ENCODE measurements at places on chromosomes 16 and 17.

DNA sequence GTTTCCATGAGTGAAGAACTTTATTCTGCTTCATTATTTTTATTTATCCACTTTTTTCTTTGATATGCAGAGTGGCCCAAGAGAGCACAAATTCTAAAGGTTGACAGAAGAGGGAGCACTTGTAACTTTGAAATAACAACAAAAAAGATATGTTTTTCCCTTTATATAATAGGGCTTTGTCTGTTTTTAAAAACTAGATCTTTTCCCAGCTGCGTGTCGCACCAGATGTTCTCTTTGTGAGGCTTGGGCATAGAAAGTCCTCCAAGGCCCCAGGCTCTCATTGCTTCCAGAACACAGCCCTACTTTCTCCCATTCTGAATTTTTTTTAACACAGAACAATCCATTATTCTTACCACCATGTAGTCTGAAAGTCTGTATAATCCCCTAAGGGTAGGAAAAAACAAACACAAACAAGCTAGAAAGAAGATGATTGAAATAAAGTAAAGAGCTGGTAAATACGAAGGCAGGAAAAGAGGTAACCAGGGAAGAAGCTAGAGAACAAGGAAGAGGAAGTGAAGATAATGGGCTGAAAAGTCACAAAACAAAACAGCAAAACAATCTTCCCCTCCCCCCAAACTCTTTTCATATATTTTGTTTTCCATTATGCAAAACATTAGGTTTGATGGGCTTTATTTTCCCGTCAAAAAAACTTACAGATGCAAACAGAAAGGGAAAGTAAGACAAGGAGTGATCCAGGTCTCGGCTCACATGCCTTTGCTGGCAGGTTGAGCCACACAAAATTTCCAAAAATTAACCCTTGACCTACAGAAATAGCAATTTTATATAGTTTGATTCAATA lies 160.4 kb downstream of the ABCA8 start:
- no peak for DNase-seq

DNA sequence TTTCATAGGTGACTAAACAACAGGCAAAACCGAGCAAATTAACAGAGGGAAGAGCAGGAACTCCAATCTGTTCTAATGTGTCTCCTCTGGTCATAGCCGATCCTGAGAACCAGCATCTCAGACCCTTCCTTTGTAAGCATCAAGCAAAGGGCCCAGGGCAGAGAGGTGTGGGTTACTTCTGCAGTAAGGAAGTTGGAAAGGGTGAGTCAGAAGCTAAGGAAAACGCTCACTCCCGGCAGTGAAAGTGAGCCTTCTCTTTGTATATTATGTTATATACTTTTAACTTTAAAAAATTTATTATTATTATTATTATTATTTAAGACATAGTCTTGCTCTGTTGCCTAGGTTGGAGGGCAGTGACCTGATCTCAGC lies 77.7 kb downstream of the MRM3 start:
- DNase-seq: no peak

DNA sequence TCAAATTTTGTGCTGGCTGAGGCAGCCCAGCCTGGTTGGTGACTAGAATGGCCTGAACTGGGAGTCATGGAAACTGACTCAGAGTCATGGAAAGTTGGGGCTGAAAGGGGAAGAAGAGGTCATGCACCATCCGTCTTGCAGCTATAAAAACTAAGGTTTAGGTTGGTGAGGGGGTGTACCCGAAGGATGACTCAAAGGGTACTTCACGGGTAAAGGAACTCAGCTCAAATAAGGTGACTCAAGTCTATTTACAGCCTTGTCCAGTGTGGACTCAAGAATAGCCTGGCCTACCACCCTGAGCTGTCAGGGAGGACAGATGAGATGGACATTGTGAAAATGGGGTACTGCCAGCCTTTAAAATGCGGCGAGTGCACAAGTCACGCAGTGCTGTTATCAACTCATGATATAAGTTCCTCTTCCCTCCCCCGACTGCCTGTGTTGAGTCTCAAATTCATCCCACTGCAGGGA lies 18.6 kb downstream of the CD300LB start:
- DNase-seq: peak; percentile 34

GRCh38 chr17:1454541-1454940 lies 1.5 kb downstream of the CRK start:
- no peak for DNase-seq

GRCh38 chr16:56950881-56951771 lies 10.6 kb upstream of the CETP start:
- peak; percentile 55 for DNase-seq

DNA sequence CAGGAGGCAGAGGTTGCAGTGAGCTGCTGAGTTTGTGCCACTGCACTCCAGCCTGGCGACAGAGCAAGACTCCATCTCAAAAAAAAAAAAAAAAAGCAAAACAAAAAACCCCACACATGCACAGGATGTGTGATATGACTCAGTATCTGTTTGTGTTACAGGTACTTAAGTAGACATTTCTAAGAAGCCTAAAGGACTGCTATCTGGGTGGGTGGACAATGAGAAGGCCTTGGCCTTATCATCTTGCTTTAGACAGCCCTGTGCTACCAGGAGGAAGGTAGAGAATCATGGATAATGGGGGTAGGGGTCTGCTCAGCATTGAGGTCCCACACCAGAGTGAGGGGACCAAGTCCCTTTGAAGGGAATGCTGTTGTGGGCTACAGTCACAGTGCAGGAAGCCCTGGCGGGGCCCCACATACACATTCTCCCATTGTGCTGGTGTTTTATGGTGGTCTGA lies 26.7 kb downstream of the PLD6 start:
- no peak for DNase-seq

DNA sequence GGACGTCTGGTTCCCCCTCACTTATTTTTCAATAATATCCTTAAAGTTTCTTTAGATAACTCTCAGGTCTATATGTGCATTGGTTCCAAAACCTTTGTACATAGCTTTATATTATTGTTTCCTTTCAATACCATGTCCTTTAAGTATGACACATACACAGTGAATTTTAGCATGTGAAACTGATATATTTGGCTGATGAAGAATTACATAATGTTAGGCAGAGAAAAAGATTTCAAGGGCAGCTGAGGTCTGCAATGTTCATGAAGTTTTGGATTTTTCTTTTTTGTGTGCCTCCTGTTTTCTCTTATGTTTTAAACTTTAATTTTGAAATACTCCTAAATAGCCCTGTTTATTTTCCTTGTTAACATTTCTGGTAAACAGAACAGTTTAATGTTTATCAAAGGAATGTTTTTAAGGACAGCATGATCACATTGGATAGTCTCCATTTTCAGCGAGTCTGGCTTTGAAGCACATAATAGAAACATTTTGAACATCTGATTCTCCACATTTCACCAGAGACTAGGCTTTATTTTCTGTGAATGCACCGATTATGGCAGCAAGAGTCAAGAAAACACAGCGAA lies 32.9 kb upstream of the FBXO47 start:
- no peak for DNase-seq

- no peak for DNase-seq
These were observed 110.1 kb downstream of the IRX3 start for GRCh38 chr16:54176376-54176901.

GRCh38 chr17:8013731-8014557 lies 11.5 kb downstream of the GUCY2D start:
- DNase-seq: no peak

GRCh38 chr16:59593194-59593661 lies 859.1 kb upstream of the GOT2 start:
- no peak for DNase-seq

DNA sequence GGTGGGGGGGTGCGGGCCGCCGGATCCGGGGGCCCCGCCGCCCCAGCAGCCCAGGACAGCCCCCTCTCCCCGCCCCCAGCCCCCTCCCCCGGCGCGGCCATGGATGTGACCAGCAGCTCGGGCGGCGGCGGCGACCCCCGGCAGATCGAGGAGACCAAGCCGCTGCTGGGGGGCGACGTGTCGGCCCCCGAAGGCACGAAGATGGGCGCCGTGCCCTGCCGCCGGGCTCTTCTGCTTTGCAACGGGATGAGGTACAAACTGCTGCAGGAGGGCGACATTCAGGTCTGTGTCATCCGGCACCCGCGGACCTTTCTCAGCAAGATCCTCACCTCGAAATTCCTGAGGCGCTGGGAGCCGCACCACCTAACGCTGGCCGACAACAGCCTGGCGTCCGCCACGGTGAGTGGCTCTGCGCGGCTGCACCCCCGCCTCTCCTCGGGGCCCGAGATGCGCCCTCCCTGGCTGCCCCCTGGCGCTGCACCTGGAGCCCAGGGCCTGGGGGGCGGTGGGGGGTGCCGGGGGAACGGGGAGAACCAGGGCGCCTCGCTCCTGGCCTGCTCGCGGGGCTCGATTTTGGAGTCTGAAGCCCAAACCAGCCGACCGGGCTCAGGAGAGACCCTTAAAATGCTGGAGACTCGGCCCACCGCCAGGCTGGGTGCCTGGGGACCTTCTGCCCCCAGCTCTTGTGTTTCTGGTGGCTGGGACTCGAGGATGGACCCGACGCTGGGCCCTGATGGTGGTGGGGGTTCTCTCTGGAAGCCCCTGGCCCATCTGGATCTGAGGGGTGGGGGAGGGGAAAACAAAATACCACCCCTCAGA lies 744 bp downstream of the CMIP start:
- peak; percentile 38 for DNase-seq

- no peak for DNase-seq
These were observed 77.0 kb downstream of the HS3ST2 start for GRCh38 chr16:22890976-22891375.

- DNase-seq: no peak
These were observed 40.1 kb upstream of the LITAF start for GRCh38 chr16:11626657-11627291.

DNA sequence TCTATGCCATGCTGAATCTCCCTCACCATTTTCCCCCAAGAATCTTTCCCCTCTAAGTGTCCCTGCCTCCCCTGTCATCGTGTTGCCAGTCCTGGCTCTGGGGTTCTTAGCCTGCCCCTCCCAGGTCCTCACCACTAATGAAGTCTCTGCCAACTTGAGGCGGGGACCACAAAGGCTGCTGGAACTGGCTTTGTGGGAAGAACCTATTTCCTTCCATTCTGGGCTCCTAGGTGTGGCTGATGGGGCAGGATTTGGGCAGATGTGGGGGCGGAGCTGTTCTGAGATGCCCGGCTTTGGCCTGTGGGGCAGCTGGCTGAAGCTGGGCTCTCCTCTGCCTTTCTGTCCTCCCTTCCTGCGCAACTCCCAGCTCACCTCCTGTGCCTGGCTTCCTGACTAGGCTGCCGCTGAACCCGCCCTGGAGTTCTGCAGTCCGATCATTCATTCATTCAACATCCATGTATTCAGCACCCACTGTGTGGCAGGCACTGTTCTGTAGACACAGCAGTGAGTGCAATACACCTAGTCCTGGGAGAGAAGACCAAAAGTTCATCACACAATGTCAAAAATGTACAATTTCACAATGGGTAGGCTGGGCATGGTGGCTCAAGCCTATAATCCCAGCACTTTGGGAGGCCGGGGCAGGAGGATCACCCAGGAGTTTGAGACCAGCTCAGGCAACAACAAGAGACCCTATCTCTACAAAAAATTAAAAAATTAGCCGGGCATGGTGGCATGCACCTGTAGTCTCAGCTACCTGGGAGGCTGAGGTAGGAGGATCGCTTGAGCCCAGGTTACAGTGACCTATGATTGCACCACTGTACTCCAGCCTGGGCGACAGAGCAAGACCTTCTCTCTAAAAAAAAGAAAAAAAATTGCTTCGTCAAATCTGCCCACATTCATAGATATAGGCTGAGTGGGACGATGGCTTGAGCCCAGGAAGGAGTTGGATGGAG lies 1.9 kb upstream of the SNN start:
- DNase-seq: no peak

GRCh38 chr17:48299760-48300159 lies 130.3 kb downstream of the SKAP1 start:
- peak; percentile 4 for DNase-seq

GRCh38 chr17:64781014-64781756 lies 119.1 kb upstream of the SMURF2 start:
- DNase-seq: peak; percentile 45

DNA sequence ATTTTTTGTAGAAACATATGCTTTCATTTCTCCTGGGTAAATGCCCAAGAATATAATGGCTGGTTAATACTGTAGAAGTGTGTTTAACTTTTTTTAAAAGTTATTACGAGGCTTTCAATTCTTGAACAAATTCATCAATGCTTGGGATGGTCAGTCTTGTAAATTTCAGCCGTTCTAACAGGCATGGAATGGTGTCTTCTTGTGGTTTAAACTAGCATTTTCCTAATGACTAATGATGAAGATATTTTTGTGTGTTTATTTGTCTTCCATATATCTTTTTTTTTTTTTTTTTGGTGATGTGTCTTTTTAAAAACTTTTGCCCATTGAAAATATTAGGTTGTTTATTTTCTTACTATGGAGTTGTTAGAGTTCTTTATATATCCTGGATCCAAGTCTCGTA lies 67.1 kb downstream of the MGAT5B start:
- DNase-seq: no peak

DNA sequence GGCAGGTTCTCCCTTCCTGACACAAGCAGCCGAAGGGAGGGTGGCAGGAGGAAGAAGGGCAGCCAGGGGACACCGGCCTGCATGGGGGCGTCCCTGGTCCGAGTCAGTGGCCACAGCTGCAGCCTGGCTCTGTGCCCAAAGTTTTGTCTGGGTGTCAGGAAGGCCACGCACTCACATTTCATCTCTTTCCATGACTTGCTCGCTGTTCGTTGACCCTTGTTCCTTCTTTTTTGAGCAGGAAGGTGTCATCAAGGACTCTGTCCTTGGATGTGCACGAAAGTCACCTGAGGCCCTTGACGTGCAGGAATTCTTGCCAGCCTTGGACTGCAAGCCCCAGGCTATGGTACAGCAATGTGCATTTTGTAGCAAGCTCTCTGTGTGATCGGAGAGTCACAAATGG lies 93.3 kb downstream of the TNFRSF13B start:
- no peak for DNase-seq

DNA sequence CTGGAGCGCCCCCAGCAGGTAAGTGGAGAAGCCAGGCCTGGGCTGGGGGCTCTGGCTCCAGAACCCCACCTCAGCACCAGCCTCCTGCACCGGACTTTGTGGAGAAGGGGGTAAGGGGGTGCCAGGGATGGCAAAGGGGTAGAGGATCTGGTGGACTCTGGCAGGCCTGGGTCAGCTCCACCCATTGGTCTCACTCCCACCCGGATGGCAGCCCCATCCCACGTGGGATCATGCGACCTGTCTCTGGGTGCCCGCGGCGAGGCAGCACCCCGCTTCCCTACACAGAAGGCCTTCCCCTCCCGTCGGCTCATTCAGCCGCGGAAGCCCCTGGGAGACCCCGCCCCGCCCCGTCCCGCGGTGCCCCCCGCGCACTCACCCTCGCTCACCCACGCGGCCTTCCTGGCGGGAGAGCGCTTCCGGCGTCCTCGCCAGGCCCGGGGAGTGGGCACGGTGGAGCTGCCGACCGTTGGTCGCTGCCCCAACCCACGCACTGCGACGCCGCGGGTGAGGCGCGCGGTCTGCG lies 498 bp upstream of the PLEKHG4 start:
- DNase-seq: no peak

DNA sequence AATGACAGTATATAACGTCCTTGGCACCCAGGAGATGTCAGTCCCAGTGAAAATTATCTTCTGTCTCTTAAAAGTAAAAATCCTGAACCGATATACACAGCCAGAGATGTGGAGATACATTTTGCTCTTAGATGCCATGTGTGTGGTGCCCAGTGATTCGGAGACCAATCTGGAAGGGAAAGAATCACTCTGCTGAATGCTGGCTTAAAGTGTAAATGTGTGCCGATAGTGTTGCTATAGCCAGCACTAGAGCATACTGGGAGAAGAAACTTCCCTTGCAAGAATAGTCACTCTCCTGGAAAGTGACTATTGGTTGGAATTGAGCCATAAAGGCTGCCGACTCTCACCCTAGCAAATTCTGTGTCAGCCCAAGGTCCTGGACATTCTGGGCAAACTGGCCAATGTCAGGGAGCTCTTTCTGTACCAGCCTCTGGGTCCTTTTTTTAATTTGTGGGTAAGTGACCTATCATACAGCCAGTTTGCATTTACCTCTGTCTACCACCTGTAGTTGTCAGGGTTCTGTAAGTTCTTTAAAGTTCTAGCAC lies 44.2 kb upstream of the HNF1B start:
- no peak for DNase-seq

Data from stimulated activated CD4-positive, alpha-beta T cell treated with anti-CD3 and anti-CD28 coated beads, Interleukin-4, amount 100 ng/mL, for 48 hours (primary cell).